ENCODE measurements at places on chromosomes 2 and 18.

DNA sequence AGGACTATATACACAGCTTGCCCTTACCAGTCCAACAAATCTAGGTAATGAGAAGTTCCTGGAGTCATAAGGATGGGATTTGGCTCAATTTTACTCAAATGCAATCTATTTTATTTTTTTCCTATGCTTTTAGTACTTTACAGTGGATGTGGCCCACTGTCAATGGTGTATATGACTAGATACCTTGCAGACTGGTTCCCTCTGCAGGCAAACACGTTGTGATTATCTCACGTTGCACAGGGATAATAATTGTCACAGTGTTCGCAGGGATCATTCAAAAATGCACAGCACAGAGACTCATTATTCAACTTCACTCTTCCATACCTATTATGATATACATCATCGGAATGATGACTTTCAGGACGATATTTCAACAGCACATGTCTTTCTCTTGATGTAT is 359.7 kb downstream of the MBD2 start:
- DNase-seq: no peak

GRCh38 chr2:143162123-143162837 is 33.1 kb downstream of the ARHGAP15 start:
- DNase-seq: peak; percentile 41

GRCh38 chr2:105952131-105952530 is 207.4 kb downstream of the NCK2 start:
- no peak for DNase-seq

GRCh38 chr18:68439642-68440041 is 275.3 kb downstream of the TMX3 start:
- DNase-seq: no peak

- no peak for DNase-seq
Measured at GRCh38 chr2:46116150-46116549, 181.1 kb upstream of the EPAS1 start.

GRCh38 chr2:224334726-224335125 is 67.2 kb downstream of the FAM124B start:
- peak; percentile 72 for DNase-seq

DNA sequence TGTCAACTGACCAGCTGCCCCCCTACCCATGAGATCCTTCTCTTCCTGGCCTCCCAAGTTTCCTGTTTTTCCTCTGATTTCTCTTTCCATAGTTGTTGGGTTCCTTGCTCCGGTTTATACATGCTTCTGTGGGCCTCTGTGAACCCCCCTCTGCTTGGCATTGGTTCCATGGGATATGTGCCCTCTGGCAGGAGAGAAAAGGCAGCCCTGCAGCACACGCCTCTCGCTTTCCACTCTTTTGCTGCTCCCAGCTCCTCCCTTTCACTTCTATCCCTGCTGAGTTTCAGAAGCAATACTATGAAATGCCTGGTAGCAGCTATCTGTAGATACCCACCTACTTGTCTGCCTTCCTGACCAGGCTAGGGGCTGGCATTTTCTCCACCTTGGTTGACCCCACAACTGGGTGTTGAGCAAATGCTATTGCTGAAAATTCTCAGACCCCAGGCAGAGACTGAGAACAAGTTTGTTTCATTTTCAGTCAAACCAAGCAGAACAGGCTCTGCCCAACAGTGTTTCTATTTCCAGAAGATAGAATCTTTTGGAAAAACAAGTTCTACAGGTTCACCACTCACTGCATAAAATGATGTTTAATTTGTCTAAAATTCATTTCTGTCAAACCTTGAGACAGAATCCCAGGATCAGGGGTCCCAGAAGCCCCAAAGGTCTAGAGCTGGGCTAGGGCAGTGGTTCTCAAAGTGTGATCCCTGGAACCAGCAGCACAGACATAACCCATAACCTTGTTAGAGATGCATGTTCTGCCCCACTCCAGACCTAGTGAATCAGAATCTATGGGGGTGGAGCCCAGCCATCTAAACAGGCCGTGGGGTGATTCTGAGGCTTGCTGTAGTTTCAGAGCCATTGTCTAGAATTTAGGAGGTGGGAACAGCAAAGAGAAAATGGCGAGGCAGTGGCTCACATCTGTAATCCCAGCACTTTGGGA is 13.4 kb downstream of the CAPG start:
- DNase-seq: no peak

- DNase-seq: no peak
Measured at GRCh38 chr18:54163453-54163852, 61.0 kb downstream of the MBD2 start.

- DNase-seq: no peak
Measured at GRCh38 chr18:55500316-55501086, 87.5 kb downstream of the TCF4 start.

DNA sequence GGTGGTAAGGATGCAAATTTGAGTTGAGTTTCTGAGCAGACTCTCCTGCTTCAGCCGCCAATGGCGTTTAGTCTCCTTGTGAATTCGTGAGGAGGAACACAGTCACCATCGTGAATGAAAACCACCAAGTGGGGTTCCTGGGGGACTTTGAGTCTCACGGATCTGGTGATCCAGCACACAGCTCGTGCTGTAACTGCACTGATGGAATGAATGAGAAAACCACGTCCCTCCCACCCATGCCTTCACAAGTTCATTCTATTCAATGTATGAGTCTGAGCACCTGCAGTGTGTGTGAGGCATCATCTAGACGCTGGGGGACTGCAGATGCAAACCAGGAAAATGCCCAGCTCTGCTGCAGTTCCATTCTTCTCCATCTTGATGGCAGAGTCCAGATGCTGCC is 127.9 kb downstream of the PIEZO2 start:
- no peak for DNase-seq

DNA sequence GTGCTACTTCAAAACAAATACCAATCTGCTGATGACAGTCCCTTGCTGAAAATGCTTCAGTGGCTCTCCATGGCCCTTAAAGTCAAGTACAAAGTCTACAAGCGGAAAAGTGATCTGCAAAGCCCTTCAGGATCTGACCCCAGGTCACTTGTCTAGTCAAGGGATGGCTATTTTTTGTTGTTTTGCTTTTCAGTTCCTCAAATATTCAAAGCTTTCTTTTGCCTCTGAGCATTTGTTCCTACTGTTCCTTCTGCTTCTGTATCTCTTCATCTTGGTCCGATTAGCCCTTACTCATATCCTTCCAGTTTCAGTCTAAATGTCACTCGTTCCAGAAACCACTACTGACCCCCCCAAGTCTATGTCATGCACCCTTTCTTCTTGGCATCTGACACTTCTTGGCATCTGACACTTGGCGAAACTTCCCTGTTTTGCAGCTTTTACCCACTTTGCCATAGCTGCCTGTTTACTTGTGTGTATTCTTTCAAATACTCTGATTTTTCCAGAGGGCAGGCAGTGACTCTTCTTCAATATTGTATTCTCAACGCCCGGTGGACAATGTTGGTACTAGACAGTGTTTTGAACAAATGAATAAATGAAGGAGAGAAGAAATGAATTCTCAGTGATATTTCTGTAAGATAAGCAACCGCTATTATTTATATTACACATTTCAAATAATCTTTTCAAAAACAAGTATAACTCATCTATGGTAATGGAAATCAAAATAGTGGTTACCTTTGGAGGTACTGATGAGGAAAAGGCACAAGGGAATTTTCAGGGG is 175.9 kb upstream of the FN1 start:
- no peak for DNase-seq

DNA sequence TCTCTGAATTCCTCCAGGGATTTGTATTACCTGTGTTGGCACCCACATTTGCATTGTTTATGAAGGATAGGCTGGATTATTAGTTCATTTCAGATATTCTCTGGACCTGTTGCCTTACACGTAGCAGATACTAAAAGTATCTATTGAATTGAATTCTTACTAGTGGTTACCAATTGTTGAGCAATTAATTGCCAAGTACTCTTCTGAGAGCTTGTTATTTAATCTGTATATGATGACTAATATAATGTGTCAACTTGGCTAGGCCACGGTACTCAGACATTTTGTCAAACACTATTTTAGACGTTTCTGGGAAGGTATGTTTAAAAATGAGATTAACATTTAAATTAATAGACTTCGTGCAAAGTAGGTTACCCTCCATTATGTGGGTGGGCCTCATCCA is 2.5 kb upstream of the SPP2 start:
- no peak for DNase-seq

Data from spinal cord (tissue), 10 donors.